ENCODE measurements at places on chromosomes 2 and 18.
A peak's percentile ranks its signal among the peaks of the same experiment; 100 is the strongest.

GRCh38 chr2:39730685-39731302 is 48.3 kb downstream of the THUMPD2 start:
- no peak for DNase-seq

DNA sequence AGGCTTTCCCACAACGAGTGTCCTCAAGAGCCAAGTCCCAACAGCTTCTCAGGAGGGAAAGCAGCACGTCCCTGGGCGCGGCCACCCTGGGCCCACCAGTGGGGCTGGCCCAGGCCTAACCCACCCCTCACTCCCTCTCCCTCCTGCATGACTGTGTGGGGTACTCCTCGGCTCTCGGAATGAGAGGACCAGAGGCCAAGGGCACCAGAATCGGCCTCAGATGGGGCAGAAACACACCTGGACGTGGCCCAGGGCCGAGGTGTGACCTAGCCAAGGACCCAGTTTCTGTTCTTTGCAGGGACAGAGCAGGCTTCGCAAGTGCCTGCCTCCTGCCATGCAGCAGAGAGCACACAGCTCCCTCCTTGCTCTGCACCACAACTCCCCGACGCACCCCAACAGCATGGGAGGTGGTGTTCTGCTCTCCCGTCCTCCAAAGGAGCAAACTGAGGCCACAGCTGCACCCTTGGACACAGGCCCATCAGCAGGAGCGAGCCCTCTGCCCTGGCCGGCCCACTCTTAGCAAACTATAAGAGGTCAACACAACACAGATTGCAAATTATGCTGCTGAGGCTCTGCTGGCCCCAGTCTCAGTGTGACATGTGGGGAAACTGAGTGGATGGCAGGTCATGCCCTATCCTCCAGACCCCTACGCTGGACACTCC is 19.7 kb downstream of the HS6ST1 start:
- no peak for DNase-seq

GRCh38 chr2:209322905-209323512 is 100.8 kb upstream of the MAP2 start:
- no peak for DNase-seq

DNA sequence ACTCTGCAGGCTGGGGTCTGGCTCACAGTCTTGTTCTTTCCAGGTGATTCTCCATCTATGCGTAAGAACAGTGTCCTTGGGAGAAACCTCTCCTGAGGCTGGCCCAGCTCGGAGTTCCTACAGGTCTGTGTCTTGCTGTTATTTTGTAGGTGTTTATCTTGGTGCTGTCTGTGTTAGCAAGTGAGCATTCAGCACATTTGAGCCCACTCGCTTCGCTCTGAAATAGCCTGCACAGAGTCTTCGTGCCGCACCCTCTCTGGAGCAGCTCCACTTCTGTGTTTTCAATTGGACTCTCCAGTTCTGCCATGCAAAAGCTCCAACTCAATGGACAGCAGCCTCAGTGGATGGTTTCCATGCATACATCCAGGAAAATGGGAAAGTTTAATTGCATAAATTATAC is 378.2 kb upstream of the ST6GAL2 start:
- DNase-seq = no peak

DNA sequence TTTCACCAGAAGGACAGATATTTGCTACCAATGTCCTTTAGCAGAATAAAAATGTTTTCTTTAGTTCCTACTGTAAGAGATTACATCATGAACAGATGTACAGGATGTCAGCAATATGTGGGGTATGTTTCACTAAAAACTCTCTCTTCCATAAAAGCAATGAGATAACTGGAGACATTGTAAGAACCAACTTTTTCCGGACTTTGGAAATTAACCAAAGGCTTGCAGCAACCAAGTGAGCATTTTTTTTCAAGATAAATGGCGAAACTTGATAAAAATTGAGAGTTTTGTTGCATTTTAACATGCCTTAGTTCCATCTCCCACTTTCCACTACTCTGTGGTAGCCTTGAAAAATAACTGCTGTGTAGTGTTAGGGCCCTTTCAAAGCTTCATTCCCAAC is 429.8 kb upstream of the CDH2 start:
- no peak for DNase-seq

GRCh38 chr2:28287256-28287915 is 105.3 kb upstream of the FOSL2 start:
- no peak for DNase-seq

- DNase-seq = no peak
These were observed 36.8 kb upstream of the GPD2 start for GRCh38 chr2:156399224-156399949.

DNA sequence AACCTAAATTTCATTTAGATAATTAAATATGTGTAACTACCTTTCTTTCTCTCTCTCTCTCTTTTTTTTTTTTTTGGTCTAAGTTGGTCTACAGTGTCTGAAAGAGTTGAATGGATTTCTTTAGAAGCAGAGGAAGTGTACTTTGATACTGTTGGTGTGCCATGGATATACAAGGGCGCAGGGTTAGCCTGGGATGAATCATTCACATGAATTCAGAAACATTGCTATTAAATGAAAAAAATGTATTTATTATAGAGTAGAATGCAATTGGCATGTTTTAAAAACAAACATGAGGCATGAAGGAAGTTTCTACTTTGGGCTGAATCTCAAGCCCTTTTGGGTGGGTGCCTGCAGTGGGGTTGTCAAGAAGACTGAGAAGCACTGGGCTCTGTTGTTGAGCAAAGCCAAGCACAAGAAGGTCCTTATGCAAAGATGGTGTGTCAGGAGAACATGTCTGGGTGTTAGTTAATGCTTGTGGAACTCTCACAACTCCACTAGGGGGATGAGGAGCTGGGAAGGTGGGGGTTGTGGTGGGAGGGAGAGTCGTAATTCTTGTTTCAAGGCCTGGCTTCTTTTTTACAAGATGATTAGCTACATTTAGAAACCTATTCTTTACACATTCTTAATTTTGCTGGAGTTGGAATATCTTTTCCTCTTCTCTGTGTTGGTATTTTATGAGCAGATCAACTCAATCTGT is 57.9 kb downstream of the LYPD6 start:
- DNase-seq = no peak

GRCh38 chr2:207869784-207870778 is 100.4 kb upstream of the FZD5 start:
- DNase-seq = no peak

GRCh38 chr2:209422191-209422754 is 1.6 kb upstream of the MAP2 start:
- DNase-seq = no peak

GRCh38 chr2:2664989-2665833 is 334.1 kb upstream of the MYT1L start:
- DNase-seq = no peak

GRCh38 chr2:189601043-189601442 is 20.5 kb upstream of the SLC40A1 start:
- no peak for DNase-seq

DNA sequence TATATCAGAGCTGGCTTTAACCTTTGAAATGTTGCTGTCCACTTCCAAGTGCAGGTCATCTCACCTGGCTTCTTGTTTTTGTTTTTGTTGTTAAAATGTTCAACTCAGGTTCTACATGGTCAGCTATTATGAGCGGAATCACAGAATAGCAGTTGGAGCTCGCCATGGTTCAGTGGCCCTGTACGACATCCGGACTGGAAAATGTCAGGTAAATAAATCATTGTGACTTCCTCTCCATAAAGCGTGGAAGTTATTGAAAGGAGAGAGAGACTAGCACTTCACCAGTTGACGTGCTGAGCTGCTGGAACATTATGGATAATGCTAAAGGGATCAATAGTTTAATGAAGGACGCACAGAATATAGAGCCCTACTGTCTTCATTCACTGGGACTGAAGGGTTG is 184.6 kb upstream of the BOD1L2 start:
- no peak for DNase-seq

DNA sequence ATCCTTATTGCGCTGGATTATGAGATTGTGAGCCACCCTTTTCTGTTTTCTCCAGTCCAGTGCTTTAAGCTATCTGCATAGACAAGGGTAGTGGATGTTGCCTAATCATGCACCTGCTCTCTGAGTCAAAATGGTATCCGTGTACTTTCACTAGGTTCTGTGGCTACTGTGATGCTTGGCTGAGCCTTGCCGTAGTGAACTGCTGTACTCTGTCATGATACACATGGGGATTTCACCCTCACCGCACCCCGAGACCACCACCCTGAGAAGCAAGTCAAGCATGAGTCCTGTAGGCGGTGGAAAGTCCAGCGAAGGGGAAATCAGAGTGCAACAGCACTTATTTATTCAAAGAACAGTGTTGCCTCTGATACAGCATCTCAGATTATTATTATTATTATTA is 55.0 kb downstream of the ARHGAP25 start:
- peak; percentile 82 for DNase-seq

DNA sequence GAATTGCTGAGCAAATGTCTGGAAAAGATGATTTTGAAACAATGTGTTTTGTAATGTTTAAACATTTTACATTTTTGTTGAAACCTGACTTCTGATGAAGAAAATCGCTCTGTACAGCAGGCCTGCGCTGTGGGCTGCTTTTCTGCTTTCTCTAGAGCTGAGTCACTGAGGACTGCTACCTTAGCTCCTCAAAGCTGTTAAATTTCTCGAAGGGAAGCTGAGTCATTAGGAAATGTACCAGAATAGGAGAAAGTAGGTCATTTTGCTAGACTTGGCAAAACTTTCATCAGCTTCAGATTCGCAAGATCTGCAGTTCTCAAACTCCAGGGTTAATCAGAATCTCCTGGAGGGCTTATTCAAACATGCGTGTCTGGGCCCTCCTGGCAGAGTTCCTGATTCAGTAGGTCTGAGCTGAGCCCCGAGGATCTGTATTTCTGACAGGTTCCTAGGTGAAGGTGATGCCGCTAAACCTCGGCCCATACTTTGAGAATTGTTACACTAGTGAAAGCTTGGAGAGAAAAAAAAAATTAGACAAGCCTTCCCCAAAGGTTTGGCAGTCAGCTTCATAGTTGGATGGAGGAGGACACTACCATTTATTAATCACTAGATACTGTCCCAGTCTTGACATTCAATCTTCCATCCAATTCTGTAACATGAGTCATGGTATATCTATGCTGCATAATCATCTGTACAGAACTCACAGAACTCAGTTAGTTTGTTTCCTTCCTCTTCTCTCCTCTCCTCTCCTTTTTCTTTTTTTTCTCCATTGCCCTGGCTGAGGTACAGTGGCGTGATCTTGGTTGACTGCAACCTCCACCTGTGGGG is 297.6 kb downstream of the PARD3B start:
- DNase-seq = peak; percentile 69

DNA sequence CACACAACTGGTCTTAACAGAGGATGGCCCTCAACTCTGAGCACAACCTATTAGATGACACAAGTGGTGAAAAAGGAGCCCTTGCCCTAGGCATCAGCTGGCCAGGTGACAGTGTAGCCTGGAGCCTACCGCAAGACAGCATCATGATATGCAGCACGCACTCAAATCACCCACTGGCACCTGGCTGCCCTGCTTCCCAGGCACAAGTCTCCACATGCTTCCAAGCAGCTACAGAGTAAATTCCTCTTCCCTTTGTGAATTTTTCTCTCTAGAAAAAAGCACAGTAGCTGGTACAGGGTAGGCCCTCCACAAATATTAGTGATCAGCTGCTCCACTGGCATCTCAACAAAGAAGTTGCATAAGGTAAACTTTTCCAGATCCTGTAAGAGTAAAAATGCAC is 6.0 kb downstream of the FBXO15 start:
- no peak for DNase-seq

GRCh38 chr18:6997808-6998207 is 119.8 kb downstream of the LAMA1 start:
- DNase-seq = no peak

DNA sequence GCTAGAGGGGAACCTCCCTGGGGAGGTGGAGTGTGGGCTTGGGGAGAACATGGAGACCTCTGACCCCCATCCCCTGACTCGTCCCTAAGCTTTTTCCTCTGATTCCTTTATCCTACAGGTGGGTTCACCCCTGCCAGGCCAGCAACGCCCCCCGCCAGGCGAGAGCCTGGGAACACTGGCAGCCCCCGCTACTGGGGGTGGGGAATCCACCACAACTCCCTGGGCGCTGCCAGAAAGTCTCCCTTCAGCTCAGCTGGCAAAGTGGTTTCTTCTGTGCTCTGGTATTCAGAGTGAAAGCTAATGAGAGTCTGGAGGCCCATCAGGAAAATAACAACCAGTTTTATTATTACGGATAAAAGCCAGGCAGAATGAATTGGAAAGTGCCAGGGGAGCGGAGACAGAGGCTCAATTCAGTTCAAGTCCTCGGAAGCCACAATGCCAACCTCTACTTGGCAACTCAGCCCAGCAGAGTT is 2.8 kb downstream of the DIPK1C start:
- no peak for DNase-seq

GRCh38 chr2:131519466-131519865 is 8.2 kb upstream of the CCDC74A start:
- DNase-seq = peak; percentile 53

DNA sequence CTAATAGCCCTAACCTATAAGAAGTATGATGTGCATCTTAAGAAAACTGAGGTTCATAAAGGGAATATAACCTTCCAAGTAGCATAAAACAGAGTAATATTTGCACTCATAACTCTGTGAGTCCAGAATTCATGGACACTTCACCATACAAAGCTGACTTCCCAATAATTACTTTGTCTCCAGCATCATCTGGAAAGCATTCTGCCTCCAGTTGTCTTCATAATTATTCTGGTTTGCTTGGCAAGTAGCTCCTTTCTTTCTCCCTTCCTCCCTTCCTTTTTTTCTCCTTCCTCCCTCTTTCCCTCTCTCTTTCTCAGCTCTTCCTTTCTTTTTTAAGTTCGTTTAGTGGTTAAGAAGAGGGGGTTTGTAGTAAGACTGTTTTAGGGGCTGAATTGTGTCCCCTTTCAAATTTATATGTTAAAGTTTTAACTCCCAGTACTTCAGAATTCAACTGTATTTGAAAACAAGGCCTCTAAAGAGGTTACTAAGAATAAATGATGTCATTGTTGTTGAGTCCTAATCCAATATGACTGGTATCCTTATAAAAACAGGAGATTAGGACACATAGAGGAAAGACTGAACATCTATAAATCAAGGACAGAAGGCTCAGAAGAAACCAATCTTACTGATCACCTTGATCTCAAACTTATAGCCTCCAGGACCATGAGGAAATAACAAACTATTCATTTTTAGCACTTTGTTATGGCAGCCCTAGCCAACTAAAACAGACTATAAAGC is 28.9 kb downstream of the TFPI start:
- no peak for DNase-seq

GRCh38 chr2:10071595-10071994 is 8.6 kb downstream of the CYS1 start:
- DNase-seq = no peak

DNA sequence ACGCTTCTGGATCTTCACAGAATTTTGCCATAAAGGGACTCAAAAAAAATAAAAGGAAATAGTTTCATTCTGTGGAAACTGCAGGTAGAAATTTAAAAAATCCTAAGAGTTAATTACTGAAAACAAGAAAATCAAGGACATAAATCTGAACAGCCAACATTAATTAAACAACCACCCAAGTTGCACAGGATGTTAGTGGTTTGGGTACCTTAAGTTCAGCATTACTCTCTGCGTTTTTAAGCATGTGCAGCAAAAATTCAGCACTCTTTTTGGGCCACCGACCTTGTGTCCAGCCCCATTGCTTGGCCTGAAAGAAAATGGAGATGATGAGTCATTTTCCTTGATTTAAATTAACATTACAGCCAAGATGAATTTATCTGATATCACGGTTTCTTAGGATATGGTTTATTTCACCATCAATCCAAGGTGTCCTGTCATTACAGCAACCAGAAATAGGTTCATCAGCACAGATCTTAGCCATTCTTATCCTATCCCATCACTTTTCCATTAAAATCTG is 3.3 kb upstream of the C18orf32 start:
- DNase-seq = no peak

GRCh38 chr2:39486071-39486470 is 49.0 kb upstream of the MAP4K3 start:
- no peak for DNase-seq

GRCh38 chr2:18299423-18300212 is 260.8 kb downstream of the RDH14 start:
- DNase-seq = no peak

- no peak for DNase-seq
These were observed 117.3 kb downstream of the FEZ2 start for GRCh38 chr2:36480636-36481035.

Data from activated effector memory CD4-positive, alpha-beta T cell treated with anti-CD3 and anti-CD28 coated beads, Interleukin-2, amount 50 U/mL, for 16 hours (primary cell).